GM03348 (cell line): ENCODE measurements at places on chromosomes 4 and X.

DNA sequence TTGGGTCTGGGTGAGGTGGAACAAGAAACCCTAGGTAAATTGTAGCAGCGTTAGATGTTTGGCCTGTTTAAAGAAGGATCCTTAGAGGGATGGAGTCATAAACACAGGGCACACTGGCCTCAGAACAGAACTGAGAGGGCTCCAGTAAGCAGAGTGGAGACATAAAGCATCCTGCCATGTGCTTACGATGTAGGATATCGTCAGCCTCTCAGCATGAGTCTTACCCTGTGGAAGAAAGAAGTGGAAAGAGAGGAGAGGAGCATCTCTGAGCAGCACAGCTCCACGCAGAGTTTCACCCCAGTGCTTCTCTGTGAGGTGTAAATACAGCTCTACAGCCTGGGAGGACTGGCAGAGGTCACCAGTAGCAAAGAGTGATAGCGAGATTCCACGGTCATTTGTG is 27.8 kb upstream of the SORBS2 start:
- DNase-seq = no peak

DNA sequence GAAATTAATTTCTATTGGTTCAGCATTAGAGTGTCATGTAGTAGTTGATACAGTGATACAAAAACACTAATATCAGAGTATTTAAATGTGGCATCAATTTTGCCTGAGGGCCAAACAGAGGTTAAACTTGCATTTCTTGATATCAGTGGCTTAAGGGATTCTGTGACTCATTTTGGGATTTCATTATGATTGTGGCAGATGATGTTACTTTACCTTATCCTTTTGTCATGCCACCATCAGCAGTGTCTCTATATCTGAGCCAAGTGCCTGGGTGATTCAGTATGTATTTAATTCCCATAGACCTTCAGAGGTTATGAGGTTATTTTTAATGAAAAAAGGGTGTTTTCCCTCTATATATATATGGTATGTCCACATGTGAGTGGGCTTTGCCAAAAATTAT is 582.9 kb downstream of the ADGRL3 start:
- DNase-seq = no peak

- DNase-seq = no peak
These were observed 53.6 kb downstream of the ETNPPL start for GRCh38 chr4:108709234-108709633.

DNA sequence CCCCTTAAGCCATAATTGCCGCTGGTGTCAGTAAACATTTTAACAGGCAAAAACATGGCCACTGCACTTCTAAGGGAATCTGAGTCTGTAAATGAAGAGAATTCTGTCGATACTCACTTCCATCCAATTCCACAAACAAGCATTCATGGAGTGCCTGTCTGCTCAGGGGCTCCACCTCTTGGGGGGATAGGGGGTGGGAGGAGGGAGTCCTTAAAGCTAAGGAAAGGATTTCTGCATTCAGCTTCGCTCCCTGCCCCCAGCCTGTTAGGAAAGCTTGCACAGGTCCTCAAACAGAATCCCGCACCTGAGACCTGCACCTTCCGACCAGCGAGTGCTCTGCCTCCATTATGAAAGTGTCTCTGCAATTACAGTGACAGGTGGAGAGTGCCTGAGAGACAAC is 130.2 kb upstream of the KIT start:
- no peak for DNase-seq

DNA sequence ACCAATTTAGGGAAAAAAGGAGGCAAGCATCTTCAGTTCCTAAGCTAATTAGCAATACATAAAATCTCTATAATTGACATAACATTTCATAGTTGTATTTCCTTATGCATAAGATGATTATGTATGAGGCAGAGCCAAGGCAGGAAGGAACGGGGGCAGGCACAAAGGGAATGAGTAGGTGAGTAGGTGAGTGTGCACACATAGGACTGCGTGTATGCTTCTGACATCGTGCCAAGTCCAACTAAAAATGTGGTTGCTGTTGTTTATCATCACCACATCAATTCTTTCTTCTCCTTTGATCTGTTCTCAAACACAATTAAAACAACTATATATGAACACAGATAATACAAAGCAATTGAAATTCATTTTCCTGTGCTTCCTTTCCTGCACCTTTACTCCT is 131.2 kb downstream of the UNC5C start:
- no peak for DNase-seq

- peak; percentile 21 for DNase-seq
These were observed 64.0 kb downstream of the CCNG2 start for GRCh38 chr4:77220828-77221613.

DNA sequence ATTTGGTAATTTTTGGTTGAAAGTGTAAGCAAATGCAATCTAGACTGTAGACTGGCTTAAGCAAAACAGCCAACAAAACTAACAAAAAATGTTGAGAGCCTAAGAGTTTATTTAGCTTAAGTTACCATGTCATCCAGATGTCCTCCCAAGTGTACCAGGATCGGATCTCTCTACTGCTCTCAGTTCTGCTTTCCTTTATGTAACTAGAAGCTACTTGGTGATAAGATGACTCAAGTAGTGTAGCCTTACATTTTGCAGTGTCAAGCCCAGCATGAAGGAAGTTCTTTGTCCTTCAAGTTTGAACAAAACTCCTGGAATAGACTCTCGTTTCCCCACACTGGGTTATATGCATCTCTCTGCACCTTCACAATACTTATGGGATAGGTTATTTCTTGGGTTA is 1500.0 kb downstream of the STIM2 start:
- DNase-seq = no peak

DNA sequence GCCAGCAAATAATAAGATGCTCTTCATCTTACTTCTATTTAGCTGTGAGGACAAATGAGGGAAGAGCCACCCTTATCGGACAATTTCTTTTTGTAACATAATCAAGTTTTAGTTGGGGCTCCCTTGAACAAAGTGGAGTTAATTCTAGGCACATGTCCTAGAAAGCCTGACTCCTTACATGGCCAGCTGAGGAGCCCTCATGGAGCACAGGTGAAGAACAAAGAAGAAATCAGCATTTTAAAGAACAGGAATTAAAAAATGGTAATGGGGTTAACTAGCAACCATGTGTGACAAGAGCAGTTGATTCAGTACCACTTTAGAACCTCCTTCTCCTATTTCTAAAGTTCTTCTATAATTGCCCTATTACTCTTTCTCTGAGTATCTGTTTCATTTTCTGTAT is 15.9 kb downstream of the GPR82 start:
- no peak for DNase-seq

DNA sequence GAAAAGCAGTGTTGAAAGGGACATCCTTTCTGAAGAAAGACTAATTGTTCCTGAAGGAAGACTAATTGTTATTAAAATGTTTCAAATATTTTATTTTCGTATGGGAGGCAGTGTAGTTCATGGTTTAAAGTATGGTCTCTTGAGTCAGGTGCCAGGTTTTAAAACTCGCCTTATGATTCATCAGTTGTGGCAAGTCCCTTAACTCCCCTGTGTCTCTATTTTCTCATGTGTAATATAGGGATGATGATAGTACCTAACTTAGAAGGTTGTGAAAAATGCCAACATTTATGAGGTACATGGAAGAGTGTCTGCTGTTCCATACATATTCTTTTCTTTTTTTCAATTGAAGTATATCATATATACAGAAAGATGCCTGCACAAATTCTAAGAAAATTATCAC is 414.2 kb upstream of the DIPK2B start:
- DNase-seq = no peak

GRCh38 chrX:108018656-108019381 is 26.0 kb upstream of the VSIG1 start:
- DNase-seq = no peak

- no peak for DNase-seq
These were observed 769 bp upstream of the CPZ start for GRCh38 chr4:8591626-8592365.

- peak; percentile 67 for DNase-seq
These were observed 373.0 kb upstream of the RASGEF1B start for GRCh38 chr4:81844717-81845116.

DNA sequence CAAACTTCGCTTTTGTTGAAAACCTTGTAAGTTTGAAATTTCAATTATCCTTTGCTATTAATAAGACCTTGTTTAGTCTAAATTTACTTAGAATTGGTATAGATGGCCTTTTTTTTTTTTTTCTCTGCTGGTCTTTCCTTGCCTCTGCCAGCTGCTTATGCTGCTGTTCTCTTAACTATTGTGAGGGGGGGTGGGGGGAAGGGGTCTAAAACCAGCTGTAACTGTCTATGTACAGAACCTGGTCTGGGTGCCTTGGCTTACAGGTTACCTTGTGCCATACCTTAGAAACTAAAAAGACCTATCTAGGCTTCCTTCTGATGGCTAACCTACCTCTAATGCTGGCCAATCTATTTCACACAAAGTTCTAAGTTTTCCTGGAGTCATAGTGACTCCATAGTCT is 1.0 kb downstream of the UGT2B17 start:
- DNase-seq = no peak

DNA sequence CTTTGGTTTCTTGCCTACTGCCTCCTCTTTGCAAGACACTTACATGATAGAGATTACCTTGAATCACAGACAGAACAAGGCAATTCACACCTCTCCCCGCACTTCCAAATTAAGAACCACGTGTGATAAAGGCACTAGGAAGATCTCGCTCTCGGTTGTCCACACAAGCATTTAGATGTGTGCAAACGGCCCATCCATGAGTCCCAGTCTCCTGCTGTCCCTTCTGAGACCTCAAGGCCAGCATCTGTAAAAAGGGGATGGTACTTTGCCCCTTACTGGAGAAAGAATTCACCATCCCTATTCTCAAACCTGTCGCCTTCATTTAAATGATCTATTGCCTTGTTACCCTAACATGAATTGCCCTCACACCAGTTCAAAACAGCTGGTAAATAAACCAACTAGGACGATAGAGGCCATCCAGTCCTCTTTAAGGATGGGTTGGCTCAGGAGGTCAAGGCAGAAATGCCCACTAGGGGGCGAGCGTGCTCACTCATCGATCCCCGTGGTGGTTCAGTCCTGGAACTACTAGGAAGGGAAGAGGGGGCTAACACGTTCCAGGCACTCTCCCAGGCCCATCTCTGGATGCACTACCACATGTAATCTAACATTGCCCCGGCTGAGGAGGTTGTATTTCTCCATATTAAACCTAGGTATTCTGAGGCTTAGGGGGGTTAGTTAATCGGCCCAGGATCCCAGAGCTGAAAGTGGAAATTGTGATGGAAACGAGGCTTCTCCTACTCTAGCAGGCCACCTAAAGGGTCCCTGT is 95.8 kb downstream of the DHX15 start:
- peak; percentile 89 for DNase-seq

DNA sequence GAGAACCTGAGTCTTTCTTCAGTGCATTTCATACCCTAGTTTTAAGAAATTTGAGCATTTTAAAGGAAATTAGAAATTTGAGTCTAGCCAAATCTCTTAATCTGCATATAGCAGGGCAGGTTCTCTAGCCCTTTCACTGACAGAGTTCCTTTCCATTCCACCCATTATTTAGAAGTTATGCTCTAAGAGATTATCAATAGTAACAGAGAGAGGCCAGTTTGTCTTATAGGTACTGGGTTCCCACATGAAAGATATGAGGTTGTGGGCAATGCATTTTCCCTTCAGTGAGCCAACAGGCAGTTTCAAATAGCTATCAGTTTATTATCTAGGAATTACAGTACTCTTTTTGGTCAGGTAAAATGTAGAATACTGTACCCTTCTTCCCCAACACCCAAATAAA is 7.3 kb upstream of the GALNT7 start:
- no peak for DNase-seq
